ENCODE measurements at places on chromosomes 1 and 21.

DNA sequence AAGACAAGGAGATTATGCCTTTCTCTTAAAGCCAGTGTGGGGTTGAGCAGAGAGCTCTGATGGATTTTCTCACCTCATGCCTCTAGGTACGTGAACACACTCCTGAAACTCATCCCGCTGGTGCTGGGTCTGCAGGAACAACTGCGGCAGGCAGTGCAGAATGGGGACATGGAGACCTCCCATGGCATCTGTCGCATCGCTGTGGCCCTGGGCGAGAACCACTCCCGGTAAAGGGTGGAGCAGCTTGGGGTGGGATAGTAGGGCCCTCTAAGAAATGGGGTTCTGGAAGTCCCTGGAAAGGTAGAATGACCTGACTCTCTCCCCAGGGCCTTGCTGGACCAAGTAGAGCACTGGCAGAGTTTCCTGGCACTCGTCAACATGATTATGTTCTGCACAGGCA lies 9.5 kb downstream of the IPO13 start:
- DNase-seq = no peak

DNA sequence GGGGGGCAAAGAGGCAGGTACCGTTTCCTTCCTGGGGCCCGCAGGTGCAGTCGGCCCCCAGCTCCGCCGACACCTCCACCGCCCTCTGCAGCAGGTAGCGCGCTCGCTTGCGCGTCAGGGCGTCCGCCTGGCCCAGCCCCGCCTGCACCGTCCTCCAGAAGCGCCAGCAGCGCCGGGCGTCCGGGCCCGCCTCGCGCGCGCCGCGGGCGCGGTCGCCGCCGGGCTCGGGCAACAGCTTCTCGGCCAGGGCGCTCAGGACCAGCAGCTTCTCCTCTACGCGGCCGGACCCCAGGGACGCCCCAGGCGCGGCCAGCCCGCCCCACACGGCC lies 863 bp downstream of the TARBP1 start:
- peak; percentile 76 for DNase-seq

- no peak for DNase-seq
Measured at GRCh38 chr1:28288487-28288886, 29.2 kb downstream of the SESN2 start.

DNA sequence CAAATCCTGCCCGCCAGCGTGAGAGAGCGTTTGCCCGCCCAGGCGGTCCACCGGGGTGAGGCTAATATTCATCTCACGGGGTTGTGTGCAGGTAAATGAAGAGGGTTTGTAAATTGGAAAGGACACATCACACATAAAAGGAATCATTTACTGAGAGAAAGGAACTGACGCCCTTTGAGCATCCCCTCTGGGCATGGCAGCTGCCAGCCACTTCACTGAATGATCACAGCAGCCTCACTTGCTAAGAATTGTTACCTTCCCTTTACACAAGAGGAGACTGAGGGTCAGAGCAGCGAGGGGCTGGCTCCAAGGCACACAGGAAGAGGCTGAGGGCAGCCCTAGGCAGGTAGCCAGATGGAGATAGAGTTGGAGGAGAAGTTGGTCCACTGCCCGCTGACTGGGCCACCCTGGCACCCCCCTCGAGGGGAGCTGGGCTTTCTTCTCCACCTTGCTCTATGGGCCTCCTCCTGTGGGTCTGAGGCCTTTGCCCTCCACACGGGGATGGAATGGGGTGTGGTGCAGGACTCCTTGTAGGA lies 96.0 kb downstream of the FOXD2 start:
- DNase-seq = no peak
